NCI-H446 (cell line): ENCODE measurements at places on chromosomes 16 and 17.

DNA sequence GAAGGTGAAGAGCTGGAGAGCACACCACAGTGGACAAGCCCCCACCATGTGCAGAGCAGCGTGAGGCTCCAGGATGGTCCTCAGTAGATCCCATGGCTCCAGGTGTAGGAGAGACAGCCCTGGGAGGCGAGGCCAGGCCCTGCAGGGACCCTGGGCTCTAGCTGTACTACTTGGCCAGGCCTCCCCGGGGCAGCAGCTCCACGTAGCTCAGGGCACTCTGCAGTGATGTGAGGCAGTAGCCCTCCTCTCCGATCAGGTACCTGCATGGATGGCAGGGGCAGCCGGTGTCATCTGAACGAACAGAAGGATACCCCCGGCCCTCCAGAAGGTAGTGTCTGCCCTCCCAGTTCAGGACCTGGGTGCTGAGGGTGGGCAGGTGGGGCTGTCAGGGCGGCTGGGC, 6.2 kb upstream of the SPATA2L start:
- no peak for DNase-seq

DNA sequence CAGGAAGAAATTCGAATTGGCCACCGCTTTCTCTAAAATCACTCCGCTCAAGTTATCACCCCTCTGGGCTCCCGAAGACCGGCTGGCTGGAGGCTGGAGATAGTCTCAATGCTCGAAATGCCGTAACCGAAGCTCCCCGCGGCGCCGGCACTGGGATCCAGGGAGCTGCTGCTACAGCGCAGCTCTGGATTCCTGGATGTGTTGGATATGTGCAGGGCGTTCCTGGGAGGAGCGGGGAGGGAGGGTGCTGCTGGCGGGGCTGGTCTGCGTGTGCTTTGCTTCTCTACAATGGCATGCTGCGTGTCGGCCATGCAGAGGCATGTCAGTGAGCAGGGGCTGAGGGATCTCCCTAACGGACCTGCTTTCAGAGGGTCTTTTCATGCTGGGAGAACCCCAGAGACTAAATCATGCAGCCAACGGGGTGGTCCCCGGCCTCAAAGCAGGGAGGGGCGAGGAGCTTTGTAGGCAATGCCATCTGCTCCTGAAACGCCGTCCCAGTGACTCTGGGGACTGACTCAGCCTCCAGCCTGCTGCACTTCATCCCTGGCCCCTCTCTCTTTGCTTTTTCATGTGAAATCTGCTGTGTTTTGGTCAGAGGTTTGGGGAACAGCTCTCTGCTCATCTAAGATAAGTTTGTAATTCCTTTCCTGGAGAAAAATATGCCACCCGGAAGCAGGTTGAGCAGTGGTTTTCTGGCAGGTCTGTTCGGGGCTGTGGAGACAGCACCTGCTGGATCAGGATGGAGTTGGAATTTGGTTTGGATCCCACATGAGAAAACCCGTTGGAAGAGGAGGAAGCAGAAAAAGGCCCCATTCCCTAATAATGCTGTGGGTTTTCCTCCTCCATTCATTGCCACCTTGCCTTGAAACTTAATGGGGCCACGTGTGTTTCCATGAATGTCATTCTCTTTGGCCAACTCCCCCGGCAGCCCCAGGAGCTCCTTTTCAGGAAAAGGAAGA, 311.4 kb downstream of the SEC14L1 start:
- peak; percentile 60 for DNase-seq

DNA sequence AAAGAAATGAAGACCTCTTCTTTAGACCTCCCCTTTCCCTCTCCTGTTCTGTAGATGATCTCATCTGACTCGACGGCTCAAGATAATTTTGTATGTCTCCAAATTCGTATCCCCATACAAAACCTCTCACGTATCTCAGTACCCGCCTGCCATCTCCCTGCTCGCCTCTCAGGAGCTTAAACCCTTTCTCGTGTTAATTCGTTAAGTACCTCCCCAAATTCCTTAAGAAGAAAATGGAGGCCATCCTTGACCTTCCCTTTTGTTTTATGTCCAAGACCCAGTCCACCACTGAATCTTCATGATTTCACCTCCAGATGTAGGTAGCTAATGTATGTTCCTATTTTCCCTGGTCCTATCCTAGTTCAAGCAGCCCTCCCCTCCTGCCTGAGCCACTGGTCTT, 41.6 kb downstream of the OR3A1 start:
- DNase-seq, result no peak

DNA sequence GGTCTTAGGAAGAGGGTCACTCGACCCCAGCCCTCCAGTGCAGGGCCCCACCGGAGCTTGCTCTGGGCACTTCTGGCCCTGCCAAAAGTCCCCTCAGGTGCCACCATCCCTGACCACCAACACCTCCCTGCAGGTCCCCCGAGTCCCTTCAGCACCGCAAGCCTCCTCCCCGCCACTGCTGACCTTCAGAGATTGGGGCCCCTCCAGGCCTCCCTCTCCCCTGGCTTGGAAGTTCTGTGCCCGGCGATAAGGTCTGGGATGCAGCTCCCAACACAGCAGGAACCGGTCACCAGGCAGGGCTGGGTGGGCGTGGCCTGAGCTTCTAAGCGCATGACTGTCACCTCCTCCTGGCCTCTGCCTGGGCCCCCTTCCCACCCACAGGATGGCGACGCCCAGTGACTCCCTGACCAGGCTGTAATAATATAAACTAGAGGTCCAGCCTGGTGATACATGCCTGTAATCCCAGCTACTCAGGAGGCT, 11.2 kb downstream of the PIEZO1 start:
- DNase-seq, result no peak

DNA sequence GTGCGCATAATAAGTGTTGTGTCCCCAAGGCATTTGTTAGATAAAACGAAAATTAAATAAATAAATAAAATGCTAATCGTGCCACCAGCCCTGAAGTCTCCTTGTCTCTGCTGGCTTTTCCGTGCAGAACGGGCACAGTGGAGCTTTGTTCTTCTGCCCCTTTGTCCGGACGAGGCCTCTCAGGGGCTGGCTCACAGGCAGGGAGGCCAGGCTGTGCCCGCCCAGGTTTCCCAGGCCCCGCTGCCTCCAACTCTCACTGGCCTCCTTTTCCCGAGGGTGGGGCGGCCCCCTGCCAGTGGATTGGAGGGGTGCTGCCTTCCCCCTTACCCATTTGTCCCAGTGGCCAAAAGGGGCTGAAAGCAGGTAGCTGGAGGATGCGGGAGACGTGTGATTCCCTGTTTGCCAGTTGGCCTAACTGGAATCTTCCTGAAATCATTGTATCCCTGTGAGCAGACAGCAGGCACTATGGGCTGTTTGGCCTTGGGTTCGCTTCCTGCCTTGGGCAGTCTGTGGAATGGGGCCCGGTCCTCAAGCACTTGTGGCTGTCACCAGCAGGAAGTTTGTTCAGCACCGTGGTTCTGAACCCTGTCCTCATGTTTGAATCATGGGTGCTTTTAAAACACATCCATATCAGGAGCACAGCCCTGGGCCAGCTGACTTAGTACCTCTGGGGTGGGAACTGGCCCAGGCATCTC, 64.4 kb downstream of the KSR1 start:
- no peak for DNase-seq

- DNase-seq, result no peak
Observed at GRCh38 chr17:42743595-42744282, 1.1 kb downstream of the EZH1 start.

GRCh38 chr16:25018972-25019617, 3.9 kb upstream of the ARHGAP17 start:
- DNase-seq, result no peak

DNA sequence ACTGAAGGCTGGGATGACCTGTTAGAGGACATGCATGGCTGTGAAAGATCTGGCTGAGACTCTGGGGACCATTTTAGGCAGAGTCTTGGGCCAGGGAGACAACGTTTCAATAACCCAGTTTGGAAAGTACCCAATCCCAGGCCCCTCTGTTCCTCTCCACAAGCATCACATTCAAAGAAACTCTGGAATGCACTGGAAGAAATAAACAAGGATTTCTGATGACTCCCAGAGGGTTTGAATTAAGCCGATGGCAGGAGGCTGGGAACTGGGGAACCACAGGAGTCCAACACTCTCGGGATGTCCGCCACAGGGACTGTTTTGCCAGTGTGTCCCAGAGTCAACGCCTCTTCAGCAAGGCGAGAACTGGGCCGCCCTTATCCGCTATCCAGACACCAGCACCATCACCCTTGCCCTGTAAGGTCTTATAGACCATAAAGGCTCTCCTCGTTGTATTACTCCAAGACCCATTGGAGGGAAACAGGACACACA, 3.3 kb downstream of the PMP22 start:
- no peak for DNase-seq

DNA sequence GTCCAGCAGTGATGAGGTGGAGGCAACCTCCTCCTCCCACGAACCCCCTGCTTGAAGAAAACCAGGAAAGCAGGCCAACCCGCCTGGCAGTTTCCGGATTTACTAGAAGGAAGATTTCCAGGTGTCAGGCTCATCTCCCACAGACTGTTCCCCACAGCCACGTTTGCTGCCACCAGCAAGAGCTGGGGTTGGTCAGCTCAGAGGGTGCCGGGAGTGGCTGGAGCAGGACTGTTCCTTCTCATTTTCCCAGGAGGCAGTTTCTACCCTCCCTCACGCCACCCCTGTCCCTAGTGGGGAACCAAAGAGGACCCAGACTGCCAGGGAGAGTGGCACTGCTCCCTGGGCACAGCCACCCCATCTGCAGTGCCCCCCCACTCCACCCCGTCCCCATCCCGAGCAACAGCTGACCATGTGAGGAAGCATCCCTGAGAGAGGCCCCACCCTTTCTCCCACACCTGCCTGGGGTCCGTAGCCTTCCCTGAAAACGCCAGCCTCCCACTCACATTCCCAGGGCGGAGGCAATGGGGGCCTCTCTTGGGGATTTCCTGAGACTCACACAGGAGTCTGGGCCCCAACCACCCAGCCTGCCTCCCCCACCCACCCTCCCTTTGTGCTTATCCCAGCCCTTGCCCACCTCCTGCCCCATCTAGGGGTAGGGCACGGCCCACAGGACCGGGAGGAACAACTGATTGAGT, 5.9 kb downstream of the KRT17 start:
- no peak for DNase-seq
